ENCODE measurements at places on chromosomes 2 and 18. TPM values are rescaled to one million over a fixed set of nuclear protein-coding genes. Genes with fewer than 3 reads are reported as not detected.

MARCHF4 gene
- not detected for total RNA-seq

DNA sequence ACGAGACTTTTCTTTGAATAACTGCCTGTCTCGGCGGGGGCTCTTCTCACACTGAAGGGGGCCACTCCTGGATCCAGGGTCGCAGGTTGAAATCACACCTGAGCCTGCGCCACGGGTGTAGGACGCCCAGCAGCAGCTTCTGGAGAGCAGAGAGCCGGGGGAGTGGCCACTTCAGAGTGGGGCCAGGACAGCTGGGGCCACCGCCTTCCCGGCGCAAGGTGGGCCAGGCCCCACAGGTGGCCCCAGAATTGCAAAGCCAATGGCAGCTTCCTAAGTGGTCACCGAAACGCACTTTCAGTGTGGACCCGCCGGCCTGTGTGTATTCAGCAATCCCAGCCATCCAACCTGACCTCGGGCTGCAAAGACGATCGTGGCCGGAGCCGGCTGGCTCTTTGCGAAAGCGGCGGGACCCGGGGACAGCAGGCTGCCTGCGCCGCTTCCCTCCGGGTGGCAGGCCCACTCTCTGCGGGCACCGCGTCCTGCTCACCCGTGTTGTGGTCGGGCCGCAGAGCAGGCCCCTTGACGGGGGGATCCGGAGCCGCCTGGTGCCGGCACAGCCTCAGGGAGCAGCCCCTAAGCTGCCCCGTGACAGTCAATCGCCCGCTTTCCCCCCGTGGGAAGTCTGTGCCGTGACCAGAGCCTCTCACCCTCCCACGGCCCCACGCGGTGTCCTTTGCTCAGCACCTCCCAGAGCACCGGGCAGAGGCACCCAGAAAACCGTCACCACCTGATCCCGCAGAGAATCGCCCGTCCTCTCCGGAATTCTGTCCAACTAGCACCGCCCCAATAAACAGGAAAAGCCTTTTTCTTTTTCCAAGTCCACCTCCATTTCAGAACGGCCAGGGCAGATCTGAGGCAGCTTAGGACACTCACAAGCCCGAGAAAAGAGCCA, 144.7 kb downstream of the ZNF516 start:
- no peak for DNase-seq
- H3K36me3 ChIP-seq = no peaks in the 10 kb centered on the region
- no peak overlapping the region for H3K27ac ChIP-seq
- peaks cover 4% of the 10 kb centered on the region for H3K4me1 ChIP-seq
- H3K4me3 ChIP-seq = no peak overlapping the region

EVX2 gene
- not detected for total RNA-seq

DNA sequence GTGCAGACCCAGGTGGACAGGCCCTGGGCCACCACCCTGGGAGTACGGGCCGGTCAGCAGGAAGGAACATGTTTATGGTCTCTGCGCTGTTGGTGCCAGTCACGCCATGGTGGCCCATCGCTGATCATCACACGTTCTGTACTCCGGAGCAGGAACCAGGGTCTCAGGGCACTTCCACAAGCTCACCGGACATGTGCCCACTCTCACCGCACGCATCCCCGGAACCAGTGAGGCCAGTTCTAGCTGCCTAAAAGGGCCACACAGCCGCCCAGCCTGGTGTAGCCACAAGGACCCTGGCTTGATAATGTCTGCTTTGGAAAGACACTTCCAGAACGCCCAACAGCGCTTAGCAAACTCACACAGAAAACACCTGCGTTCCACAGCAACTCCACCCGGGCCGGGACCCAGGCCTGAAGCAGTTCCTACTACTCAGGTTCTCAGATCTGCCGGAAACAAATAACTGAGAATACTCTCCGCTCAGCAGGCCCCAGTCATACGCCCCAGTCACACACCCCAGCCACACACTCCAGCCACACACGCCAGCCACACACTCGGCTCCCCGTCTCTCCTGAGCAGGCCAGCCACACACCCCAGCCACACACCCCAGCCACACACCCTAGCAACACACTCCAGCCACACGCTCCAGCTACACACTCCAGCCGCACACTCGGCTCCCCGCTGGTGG, 123.3 kb downstream of the HDAC4 start:
- H3K27ac ChIP-seq = peak overlapping the region; percentile 79
- no peaks in the 10 kb centered on the region for H3K27me3 ChIP-seq
- no peaks in the 10 kb centered on the region for H3K36me3 ChIP-seq
- peaks cover 66% of the 10 kb centered on the region for H3K4me1 ChIP-seq
- DNase-seq = peak; percentile 59

GRCh38 chr18:59848002-59848401, 51.8 kb upstream of the PMAIP1 start:
- no peak for DNase-seq
- no peak overlapping the region for H3K4me3 ChIP-seq
- no peak overlapping the region for H3K27ac ChIP-seq
- no peaks in the 10 kb centered on the region for H3K4me1 ChIP-seq
- H3K36me3 ChIP-seq = no peaks in the 10 kb centered on the region
